SK-N-SH treated with all-trans-retinoic acid at 6 μM for 48 hours (cell line): ENCODE measurements at places on chromosomes 6 and 20.

DNA sequence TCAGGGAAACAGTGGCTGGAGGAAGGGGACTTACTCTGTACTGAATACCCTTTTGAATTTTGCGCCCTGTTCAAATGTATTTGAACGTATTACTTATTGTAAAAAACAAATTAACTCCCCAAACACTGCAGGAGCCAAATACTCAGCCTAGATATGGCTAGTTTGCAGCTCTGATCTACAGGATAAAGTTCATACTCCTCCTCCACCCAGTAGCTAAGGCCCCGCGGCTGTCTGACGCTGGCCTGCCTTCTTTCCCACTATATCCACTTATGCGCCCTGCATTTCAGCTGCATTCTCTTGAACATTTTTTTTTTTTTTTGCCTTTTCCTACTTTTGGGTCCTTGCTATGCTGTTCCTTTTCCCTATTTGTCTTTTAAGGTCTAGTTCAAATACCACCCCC, 6.5 kb downstream of the GSS start:
- no peak for ATAC-seq

DNA sequence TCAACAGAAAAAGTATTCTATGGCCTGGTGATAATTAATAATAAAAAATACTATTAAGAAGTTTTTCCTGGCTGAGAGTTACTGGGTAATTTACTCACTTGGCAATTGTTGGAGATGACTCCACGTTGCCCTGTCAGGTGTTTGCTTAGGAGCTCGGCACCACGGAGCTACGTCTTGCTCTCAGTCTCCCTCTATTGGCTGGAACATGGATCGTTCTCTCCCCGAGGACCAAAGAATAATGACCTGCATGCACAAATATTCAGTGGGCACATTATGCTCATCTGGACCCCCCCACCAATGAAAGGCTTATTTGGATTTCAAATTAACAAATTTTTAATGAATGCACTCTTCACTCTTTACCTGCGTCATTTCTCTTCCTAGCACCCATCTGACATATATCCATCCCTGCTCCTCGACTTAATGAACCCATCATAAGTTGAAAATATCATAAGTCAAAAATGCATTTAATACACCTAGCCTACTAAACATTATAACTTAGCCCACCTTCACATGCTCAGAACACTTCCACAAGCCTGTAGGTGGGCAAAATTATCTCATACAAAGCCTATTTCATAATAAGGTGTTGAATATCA, 71.0 kb upstream of the CD83 start:
- ATAC-seq: peak; percentile 95

- ATAC-seq: no peak
Measured at GRCh38 chr6:27911956-27912446, at the start of gene OR2B2. OR2B2 (minus strand) TSS chr6:27912396; CDS start chr6:27912319, 77 bp downstream.

- ATAC-seq: no peak
Measured at GRCh38 chr20:62712606-62713005, 4.0 kb downstream of the NTSR1 start.
